Mammary epithelial cell (primary cell): ENCODE measurements at places on chromosomes 13 and 19. TPM values are rescaled to one million over a fixed set of nuclear protein-coding genes. Genes with fewer than 3 reads are reported as not detected.

- no peak for DNase-seq
These were observed 2.2 kb downstream of the C13orf46 start for GRCh38 chr13:113971471-113972231.

GRCh38 chr19:16309643-16310042, 15.0 kb upstream of the KLF2 start:
- DNase-seq, result no peak

DNA sequence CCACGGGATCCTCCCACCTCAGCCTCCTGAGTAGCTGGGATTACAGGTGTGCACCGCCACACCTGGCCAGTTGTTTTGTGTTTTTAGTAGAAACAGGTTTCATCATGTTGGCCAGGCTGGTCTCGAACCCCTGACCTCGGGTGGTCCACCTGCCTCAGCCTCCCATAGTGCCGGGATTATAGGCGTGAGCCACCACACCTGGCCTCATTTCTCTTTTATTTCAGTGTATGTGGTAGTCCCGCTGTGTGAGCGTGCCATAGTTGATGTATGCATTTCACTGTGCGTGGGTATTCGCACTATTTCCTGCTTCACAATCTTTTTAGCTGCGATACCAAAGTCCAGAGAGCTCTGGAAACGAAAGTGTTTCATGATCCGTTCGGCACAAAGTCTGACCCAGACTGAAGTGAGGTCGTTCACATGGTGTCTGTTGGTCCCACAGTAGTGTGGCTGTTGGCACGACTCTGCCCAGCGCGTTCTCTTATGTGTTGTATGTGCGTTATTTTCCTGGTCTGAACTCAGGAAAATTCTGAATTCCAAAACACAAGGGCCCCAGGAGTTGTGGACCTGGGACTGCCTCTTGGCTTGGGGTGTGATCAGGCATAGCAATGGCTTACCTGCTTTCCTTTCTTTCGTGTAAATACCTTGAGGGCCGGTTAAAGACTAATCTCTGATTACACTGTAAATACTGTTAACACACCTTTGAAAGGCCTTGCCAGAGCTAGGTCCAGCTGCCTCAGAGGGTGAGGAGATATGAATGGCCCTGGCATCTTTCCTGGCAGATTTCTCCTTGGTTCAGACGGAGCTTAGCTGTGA, 8.6 kb downstream of the EPN1 start:
- DNase-seq, result no peak

DNA sequence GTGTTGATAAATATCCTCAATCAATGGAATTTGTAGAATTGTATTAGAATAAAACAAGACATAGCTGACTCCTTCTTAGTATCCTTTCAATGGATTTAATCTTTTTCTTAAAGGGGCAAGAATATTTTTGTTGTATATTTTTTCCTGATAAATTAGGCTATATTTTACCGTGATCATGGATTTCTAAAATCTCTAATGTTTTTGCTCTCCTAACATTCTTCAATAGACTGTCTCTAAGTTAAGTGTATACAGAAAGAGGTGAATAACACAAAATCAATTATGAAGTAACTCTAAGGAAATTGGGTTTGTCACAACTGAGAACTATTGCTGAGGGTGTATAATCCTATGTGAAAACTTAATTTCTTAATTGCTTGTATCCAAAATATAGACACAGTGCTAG, at the start of gene OR7E24:
Gene OR7E24, plus strand, starts transcription at position 301 of the 400 bp plus-strand sequence. CDS start 114 bp downstream, outside the sequence.
- DNase-seq, result no peak

- DNase-seq, result no peak
These were observed at the start of gene TLE5 for GRCh38 chr19:3062165-3063105. Gene TLE5, minus strand, starts transcription at chr19:3062495. Its CDS starts 295 bp downstream, at chr19:3062200.

The CLEC4G gene
- not detected for polyA plus RNA-seq

The BST2 gene
- polyA plus RNA-seq, result 2.6 TPM

The OXGR1 gene
- polyA plus RNA-seq, result not detected

- DNase-seq, result no peak
These were observed 70.1 kb upstream of the IPO5 start for GRCh38 chr13:97883396-97883795.

DNA sequence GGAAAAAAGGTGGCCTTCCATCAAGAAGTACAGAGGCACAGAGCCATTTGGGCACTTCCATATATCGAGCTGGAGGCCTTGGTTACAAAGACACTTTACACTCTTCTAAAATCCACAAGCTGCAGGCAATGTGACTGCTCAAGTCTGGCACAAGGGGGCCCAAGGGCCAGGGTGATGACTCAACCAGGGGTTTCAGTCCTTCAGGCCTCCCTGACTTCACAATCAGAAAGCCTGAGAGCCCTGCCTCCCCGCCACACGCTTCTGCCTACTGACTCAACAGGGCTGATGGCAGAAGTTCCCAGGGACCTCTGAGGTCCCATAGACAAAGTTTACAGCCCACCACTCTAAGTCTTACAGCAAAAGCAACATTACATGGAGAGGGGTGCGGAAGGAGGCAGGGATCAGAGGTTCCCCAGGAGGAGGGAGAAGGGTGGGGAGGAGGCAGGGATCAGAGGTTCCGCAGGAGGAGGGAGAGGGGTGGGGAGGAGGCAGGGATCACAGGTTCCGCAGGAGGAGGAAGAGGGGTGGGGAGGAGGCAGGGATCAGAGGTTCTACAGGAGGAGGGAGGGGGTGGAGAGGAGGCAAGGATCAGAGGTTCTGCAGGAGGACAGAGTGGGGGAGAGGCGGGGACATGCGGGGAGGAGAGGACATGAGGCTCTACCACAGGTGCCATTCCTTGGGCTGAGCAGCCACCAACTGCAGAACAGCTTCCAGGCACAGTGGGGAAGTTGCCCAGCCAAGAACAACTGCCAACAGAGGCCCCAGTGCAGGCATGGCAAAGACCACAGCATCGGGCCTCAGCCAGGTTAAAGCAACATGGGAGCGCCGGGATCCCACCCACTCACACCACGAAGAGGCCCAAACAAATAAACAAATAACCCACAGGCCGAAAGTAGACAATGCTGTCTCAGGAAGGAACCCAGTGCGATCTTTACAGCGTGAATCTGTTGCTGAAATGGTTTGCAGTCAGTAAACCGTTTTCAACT, 52.0 kb downstream of the SLC7A1 start:
- DNase-seq, result peak; percentile 4

The CYP2F1 gene
- polyA plus RNA-seq, result not detected

- no peak for DNase-seq
These were observed 15.7 kb downstream of the PRAM1 start for GRCh38 chr19:8486661-8487136.
